ENCODE measurements at places on chromosomes 5 and 9. TPM values are rescaled to one million over a fixed set of nuclear protein-coding genes. Genes with fewer than 3 reads are reported as not detected.

GRCh38 chr9:76395381-76395780 lies 1.2 kb upstream of the RFK start:
- no peak for DNase-seq

DNA sequence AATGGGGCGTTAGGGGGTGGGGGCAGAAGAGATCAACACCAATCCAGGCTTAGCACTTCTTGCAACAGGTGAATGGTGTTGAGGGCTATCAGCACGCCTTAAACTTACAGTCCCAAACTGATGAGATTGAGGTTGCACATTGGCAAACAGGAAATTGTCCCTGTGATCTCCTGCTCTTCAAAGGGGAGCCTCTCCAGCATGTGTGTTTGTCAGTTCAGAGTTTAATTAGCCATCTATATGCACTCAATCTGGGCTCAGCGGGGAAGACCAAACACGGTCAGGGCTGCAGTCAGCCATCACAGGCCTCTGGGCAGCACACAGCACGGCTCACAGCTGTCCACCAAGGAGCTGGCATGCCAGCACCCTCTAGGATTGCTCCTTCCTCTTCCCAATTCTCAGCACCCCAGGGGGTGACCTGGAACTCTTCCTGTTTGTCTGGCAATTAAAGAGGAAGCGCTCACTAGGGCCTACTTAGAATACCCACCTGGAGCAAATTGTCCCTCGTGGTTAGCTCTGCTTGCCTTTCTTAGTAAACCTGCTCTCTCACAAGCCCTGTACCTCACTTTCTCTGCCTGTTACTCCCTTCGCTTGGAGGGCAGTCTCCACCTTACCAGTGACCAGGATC lies 217.4 kb downstream of the SLIT3 start:
- no peak for DNase-seq

- no peak for DNase-seq
Measured at GRCh38 chr9:99753436-99753835, 68.2 kb upstream of the NR4A3 start.

Gene ALAD
- total RNA-seq: 20.8 TPM

DNA sequence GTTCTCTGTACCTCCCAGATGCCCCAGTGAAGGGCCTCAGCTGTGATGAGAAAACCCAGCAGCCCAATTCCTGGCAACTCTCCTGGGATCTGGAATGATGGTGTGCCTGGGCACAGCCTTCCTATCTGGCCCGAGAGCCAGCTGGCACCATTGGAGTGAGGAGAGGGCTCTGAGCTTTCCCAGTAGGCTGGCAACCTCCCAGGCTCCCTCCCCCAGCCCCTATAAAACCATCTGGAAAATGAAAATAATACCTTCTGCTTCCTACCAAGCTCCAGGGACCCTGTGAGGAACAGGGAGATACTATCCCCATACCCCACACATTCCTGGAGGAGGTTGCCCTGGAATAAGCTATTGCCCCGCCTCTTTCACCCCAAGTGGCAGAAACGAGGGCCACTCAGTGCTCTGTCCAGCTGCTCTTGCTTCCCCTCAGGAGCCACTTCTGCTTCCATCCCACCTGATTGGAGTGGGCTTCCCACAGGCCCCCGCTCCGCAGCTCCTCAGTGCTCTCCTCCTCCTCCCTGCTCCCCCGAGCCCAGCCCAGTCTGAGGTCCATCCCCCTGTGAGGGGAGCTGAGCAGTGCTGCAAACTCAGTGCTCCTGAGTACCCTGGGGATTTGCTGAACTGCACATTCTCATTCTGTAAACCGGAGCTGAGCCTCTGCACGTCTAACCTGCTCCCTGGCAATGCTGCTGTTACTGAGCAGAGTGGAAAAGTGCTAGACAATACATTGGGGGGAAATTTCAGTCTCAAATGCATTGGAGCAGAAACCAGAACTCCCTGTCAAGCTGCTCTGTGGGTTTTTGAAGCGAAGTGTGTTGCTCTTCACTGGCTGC lies 74.7 kb downstream of the THBS4 start:
- DNase-seq: no peak

- DNase-seq: peak; percentile 46
Measured at GRCh38 chr5:121251954-121252353, 599.7 kb upstream of the FTMT start.

- DNase-seq: peak; percentile 39
Measured at GRCh38 chr5:82274343-82275211, 3.6 kb downstream of the RPS23 start.

- DNase-seq: peak; percentile 79
Measured at GRCh38 chr5:157607371-157608161, 32.0 kb upstream of the ADAM19 start.

DNA sequence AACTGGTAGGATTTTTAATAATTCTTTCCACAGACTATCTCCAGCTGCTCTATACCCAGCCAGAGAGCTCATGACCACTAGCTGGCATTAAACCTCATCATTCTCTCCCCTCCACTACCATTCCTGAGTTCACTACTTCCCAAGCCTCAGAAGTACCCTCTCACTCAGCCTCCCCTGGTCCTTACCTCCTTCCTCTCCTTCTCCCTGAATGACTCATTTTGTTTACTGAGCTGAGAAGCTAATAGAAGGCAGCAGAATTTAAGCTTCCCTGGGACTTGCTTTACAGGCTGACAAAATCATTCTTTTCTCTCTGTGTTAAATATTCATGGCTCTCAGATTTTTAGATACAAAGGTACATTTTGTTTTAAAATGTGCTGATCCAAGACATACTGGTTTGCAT lies 305.4 kb downstream of the TLR4 start:
- DNase-seq: no peak

Data from HT-29 (cell line).